ENCODE measurements at places on chromosomes 2 and 18.

GRCh38 chr2:234490271-234491091 lies 6.4 kb downstream of the ARL4C start:
- peak; percentile 57 for DNase-seq

DNA sequence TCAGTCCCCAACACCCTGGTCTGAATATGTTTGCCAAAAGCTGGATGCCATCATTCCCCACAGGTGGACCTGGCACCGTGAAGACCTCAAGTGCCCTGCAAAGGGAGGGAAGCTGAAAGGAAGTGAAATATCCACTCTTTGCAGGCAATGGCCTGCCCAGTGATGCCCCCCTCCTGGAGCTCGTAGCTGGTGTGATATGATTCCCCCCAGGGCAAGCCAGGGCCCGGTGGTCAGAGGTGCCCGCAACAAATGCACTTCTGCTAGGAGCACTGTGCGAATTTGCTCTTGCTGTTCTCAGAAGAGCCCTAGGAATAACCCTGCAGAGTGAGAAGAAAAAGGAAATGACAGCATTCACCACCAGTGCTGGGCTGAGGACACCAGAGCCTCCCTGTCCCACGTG lies 247.4 kb downstream of the KLHL29 start:
- DNase-seq, result no peak

DNA sequence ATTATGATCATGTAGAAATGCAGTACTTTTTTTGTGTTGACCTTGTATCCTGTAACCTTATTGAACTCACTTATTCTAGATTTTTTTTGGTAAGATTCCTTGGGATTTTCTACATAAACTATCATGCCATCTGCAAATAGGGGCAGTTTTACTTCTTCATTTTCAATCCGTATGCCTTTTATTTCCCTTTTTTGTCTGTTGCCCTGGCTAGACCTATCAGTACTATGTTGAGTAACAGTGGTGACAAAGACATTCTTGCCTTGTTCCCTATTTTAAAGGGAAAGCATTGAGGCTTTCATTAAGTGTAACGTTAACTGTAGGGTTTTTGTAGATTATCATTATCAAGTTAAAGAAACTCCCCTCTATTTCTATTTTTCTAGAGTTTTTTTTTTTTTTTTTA lies 92.3 kb downstream of the LYPD1 start:
- no peak for DNase-seq

DNA sequence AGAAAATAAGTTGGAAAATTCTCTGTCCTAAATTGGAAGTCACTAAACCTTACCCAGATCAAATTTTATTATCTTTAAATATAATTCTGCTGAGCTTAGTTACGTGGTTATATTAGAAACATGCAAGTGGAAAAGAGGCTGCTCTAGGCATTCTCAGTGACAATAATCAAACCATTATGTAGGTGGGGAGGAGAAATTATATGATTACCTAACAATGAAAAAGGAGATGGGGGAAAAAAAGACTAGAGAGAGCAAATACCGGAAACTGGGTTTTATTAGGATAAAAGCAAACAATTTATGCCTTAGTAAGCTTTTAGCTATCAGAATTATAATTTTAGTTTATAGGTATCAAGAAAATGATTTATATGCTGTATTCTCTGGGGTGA lies 53.2 kb downstream of the PHLPP1 start:
- DNase-seq, result no peak

- DNase-seq, result no peak
Observed at GRCh38 chr2:5877360-5877759, 185.2 kb downstream of the SOX11 start.

- DNase-seq, result no peak
Observed at GRCh38 chr2:105387225-105387624, 11.6 kb downstream of the FHL2 start.

GRCh38 chr18:31156821-31157763 lies 5.6 kb downstream of the DSC1 start:
- no peak for DNase-seq

DNA sequence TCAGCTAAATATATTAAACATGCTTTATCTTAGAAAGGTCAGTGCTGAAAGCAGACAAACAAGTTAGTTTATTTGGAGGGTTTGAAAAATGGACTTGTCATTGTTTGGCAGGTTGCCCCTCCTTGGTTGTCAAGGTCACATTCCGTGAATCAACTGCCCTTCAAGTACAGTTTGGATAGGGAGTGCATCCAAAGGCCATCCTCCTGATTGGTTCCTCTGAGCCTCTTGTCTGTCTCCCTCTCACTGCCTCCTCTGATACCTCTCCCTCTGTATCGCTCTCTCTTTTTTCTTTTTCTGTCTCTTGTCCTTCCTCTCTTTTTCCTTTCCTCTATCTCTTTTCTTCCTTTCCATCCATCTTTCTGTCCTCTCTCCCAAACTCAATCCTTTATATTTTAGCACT lies 5.4 kb downstream of the ITGAV start:
- DNase-seq, result no peak

GRCh38 chr2:637804-638203 lies 39.4 kb downstream of the TMEM18 start:
- DNase-seq, result no peak

- no peak for DNase-seq
Observed at GRCh38 chr18:41060967-41061366, 894.1 kb upstream of the PIK3C3 start.

- no peak for DNase-seq
Observed at GRCh38 chr2:117888897-117889296, 74.4 kb downstream of the DDX18 start.

- DNase-seq, result no peak
Observed at GRCh38 chr18:24543795-24544498, 83.5 kb downstream of the HRH4 start.

GRCh38 chr2:212367431-212367830 lies 171.2 kb downstream of the ERBB4 start:
- DNase-seq, result no peak

DNA sequence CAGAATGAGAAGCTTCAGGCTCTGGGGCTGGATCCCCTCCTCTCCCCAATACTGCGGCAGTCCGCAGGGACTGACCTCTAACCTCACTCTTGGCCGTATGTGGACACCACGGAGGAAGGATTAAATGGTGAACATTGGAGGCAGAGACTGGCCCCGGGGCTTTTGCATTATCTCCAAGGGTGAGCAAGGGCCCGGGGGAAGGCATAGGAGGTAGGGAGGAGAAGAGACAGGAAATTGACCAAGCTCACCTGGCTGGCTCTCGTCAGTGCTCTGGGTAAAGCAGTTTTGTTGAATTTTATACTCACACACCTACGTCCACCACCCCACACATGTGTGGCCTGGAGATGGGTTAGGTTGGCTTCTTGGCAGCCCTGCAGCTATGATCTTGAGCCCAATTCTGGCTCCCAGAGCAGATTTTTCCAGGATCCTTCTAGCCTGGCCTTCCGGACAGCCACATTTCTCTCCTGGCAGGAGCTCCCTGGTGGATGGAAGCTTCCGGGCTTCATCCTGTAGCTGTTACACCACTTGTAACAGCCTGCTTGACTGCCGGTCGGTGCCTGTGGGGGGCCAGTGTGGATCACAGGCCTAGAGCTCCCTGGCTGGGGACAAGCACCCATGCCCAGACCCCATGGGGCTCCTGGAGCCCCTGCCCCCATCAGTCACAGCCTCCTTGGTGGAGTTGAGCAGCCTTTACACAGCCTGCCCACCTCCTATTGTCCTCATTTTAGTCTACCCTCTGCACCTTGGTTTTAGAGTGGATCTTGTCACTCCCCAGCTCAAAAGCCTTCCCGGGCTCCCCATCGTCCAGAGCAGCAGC lies 7.6 kb downstream of the ITM2C start:
- no peak for DNase-seq

DNA sequence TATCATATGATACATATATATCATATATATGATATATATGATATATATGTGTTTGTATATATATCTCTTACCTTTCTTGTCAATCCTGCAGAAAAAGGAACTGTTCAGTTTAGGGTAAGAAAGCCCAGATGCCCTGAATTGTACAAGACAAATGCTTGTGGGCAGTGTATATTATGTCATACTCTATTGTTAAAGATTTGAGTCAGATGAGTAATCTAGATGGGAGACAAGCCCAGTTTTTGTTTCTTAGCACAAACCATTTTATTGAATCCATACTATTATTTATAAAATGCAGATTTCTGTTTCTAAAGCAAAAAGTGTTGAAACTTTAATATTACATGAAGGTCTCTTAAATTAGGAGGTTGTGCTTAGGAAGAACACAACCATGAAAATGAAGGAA lies 90.6 kb downstream of the VRK2 start:
- no peak for DNase-seq

DNA sequence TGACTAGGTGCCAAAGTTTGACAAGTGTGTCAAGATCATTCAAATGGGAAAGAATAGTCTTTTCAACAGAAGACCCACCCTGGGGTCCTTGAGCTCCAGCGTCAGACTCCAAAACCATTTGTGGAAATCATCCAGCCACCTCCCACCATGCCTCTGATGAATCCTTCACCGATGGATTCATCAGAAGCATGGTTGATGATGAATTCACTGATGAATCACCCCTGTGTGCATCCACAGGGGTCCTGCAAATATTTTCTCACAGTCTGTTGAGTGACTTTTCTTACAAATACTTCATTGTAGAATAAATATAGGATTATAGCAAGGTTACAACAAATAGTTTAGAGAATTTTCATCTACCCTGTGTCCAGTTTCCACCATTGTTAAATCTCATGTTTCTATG lies 4.3 kb downstream of the UGT1A9 start:
- DNase-seq, result no peak

GRCh38 chr2:202084265-202084664 lies 11.2 kb downstream of the KIAA2012 start:
- DNase-seq, result no peak

GRCh38 chr18:49638891-49639557 lies 77.2 kb downstream of the LIPG start:
- no peak for DNase-seq

GRCh38 chr2:10548626-10549025 lies 100.5 kb upstream of the ODC1 start:
- no peak for DNase-seq

DNA sequence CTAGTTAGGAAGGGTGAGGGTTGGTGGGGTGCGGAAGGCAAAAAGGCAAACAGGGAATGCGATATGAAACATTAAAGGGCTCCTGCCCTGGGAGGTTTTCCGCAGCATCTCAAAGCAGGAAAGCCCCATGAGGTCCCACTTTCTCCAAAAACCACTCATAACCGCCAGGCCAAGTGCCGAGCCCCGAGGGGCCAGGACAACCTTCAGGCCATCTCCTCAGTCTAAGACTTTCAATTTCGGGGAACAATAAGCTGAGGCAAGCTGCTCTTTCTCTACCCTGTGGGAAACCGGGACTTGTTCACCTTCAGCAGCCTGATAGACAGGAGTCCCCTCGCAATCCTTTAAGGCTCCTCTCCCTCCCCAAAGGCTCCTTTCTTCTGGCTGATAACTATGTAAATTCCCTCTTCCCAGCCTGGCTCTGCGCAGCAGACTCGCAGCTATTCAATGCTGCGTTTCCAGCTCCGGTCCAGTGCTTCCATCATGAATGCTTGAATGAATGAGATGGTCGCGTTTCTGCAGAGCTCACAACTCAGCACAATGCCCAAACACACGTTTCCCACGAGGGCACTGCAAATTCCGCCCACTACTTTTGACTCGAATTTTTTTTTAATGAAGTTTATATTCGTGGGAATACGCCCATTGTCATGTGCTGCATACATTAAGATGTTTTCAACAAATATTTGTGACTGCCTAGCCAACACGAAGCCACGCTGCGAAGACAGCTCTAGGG lies 1.4 kb downstream of the LAMA1 start:
- no peak for DNase-seq

DNA sequence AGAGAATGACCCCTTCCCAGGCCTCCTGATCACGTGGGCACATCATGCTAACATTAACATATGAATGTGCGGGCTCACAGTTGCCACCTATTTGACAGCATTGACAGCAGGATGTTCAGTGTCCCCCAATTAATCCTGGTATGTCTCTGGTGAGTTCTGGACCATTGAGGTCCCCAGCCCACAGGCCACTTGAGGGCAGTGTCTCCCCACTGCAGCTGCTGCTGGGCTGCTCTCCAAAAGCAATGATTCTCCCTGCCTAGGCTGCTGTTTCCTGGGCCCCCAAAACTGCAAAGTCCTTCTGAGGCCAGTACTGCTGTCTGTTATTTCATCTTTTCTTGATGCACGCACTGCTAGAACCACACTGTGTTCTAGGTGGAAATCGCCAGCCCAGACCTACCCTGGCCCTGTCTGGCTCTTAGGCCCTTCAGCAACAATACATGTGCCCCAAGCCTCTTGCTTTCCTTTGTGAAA lies 52.7 kb upstream of the MAPK4 start:
- DNase-seq, result no peak

DNA sequence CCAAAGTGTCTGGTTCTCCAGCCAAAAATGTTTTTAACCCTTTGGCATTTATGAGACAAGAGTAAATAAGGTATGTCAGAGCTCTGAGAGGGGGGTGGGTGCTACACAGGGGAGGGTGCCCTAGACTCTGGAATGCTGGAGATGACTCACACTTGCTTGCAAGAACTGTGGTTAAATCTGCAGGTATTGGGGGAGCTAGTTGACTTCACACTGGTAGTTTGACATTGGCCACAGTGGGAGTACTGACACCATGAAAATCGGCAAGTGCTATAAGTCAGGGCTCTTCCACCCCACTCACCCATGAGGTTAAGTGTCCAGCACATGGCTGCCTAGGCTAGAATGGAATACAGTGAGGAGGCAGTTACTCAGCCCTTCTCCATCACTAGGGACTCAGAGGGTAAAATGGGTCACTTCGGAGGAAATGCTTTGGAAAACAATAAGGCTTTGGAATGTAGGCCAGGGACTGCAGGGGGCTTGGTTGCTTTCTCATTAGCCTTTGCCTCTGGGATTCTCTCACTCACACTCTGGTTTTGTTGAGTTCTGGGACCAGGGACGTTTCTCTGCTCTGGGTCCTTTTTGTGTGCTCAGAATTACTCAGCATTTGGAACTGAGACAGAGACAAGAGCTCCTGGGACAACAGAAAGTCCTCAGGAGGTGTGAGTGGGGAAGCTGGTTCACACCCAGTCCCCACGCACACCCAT lies 91.6 kb downstream of the ACKR3 start:
- no peak for DNase-seq

- DNase-seq, result no peak
Observed at GRCh38 chr2:120502761-120503160, 156.8 kb downstream of the INHBB start.

- no peak for DNase-seq
Observed at GRCh38 chr2:191666732-191667131, 11.2 kb upstream of the NABP1 start.

DNA sequence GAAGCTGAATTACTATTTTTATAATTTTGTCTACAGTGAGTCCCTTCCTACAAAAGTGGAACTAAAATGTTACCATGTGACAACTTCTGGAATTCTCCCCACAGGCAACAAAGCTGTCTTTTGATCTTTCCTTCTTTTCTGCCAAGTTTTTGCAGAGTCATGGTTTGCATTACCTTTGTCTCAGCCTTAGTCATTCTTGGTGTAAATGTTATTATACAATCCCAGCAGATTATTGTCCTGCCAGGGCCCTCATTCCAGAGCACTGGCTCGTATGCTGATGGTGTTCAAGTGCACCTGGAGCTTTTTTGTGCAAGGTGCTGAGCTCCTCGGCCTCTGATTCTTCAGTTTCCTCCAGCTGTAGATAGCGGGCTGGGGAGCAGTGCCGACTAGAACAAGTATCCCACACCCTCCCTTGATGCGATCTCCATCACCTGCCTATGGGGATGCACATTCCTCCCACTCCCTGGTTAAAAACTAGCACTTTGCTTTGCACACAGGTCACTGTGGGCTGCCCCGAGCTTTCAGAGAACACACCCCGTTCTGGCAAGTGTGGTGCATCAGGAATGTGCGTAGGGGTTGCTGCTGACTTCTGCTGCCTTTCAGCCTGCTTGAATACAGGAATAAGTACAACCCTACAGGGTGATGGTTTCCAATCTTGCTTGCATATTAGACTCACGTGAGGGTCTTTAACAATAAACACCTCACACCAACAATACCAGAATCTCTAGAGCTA lies 263.6 kb downstream of the RNF144A start:
- DNase-seq, result no peak

- no peak for DNase-seq
Observed at GRCh38 chr2:217440000-217440399, 562.8 kb downstream of the TNS1 start.

Data from naive thymus-derived CD4-positive, alpha-beta T cell (primary cell).